Activated CD8-positive, alpha-beta memory T cell treated with anti-CD3 and anti-CD28 coated beads, Interleukin-2, amount 10 ng/mL, durations not matched to agents 7 days and 5 days (primary cell): ENCODE measurements at places on chromosomes 1 and 21.

GRCh38 chr1:32984455-32985171 is 20.0 kb upstream of the RNF19B start:
- peak; percentile 76 for DNase-seq

DNA sequence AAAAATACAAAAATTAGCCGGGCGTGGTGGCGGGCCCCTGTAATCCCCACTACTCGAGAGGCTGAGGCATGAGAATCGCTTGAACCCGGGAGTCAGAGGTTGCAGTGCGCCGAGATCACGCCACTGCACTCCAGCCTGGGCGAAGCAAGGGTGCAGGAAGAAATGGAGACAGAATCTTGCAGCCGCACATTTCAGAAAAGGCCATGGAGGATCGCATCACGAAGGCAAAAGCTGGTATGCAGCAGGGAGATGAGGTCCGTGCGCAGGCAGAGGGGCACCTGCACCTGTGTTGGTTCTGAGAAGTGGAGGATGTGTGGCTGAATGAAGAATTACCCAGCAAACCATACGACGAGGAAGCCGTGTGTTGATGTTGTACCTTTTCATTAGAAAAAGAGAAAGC is 53.0 kb upstream of the ABCG1 start:
- peak; percentile 19 for DNase-seq

DNA sequence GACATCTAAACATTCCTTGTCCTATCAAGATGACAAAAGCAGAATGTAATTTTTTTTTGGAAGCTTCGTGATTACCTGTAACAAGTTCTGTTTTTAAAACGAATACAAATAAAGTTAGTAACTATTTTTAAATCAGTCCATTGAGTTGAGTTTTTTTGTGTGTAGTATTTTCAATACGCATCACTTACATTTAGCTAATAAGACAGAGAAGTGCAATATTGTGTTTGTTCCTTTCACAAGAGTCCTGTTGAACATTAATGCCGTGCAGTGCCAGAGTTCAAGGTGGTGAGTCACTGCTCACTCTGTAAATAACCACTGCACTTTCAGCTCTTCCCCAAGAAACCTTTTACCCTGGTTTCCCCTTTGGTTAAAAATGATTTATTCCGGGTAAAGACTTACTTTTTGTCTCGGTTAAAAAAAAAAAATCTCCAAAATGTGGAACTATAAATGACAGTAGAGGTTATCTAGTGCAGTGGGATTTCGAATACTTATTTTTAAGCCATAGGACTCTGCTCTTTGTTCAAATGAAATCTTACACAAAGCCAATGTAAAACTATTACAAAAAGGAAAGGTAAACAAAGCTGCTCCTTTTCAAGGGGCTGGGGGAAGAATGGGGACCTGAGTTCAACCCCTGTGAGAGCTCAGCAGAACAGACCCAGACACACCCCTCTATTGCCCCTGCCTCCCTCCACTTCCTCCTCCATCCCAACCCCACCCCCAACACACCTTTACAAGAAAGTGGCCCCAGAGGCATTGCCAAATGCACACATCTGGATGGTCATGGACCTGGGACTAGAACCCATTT is 14.8 kb upstream of the NCMAP start:
- DNase-seq: peak; percentile 63

DNA sequence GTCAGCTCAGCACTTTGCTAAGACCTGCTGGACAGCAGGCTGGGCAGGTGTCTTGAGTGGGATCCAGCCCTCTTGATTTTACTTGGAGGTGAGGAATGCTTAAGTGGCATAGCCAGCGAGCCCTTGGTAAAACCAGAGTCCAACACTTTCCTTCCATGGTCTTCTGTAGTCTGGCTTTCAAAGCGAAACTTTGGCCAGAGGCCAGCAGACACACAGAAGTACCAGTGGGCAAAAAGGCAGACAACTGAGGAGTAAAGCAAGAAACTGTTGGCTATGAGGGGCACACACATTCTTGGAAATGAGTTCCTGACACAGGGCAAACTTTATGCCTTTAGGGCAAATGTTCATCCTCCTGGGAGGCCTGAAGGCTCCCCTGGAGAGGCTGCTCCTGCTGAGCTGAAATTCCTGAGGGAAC is 281.0 kb upstream of the POU3F1 start:
- DNase-seq: no peak

- no peak for DNase-seq
Measured at GRCh38 chr1:19138331-19138730, 71.7 kb downstream of the UBR4 start.

DNA sequence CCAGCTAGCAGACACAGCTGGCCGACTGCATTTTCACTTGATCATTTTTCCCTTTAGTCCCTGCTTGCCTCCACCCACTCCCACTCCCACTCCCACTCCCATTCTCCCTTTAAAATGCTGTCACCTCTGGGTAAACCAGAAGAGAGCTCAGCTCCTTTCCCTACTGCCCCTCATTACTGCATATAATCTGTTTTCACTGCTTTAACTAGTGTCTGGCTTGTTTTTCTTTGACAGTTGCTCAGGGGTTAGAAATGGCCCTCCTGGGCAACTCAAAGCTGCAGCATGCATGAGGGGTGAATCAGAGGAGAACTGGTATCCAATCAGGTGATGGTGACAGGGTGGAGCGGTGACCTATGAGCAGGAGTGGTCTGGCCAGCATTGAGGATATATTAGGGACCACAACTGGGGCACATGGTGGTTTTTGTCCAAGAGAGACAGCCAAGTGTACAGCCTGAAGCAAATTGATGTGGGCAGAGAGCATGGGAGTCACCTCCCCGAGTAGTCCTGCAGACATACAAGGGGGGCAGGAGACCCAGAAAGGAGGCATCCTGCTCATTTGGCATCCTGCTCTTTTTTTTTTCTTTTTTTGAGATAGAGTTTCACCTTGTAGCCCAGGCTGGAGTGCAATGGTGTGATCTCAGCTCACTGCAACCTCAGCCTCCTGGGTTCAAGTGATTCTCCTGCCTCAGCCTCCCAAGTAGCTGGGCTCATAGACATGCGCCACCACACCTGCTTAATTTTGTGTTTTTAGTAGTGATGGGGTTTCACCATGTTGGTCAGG is 42.6 kb upstream of the SRSF10 start:
- DNase-seq: no peak

- DNase-seq: no peak
Measured at GRCh38 chr1:189405419-189405818, 1072.2 kb downstream of the BRINP3 start.

- no peak for DNase-seq
Measured at GRCh38 chr1:56478734-56479133, 100.6 kb downstream of the PLPP3 start.

GRCh38 chr1:164755690-164756089 is 196.7 kb downstream of the PBX1 start:
- no peak for DNase-seq

GRCh38 chr1:154198756-154199562 is 7.1 kb upstream of the TPM3 start:
- DNase-seq: peak; percentile 58

DNA sequence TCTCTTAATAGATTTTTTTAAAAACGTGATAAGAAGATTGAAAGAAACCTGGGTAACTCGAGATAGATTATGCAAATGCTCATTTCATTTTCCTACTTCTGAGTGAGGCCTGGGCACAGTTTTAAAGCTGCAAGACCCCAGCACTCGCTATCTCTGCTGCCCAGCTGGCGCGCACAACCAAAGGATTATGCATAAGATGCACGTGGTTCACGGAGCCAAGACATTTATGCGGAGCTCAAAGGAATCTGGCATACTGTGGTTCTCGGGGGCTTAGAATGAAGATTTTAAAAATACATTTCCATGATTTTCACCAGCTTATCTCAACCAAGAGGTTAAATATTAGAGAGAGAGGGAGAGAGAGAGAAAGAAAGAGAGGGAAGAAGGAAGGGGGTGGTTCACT is 210.9 kb downstream of the DSCAM start:
- no peak for DNase-seq

DNA sequence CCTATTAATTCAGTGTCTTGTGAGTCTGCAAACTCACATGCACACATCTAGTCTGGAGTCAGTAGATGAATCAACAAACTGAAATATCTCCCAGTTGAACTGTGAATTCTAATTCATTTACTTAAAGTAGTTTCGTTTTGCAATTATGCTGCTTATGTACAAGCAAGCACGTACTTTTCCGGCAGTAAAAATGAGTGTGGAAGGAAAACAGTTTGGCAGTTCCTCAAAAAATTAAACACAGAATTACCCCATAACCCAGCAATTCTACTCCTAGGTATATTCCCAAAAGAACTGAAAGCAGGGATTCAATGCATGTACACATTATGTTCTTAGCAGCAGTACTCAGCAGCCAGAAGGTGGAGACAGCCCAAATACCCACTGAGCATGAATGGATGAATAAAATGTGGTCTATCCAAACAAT is 49.3 kb downstream of the GNB1 start:
- DNase-seq: no peak

GRCh38 chr1:87950369-87950768 is 621.7 kb downstream of the LMO4 start:
- no peak for DNase-seq

DNA sequence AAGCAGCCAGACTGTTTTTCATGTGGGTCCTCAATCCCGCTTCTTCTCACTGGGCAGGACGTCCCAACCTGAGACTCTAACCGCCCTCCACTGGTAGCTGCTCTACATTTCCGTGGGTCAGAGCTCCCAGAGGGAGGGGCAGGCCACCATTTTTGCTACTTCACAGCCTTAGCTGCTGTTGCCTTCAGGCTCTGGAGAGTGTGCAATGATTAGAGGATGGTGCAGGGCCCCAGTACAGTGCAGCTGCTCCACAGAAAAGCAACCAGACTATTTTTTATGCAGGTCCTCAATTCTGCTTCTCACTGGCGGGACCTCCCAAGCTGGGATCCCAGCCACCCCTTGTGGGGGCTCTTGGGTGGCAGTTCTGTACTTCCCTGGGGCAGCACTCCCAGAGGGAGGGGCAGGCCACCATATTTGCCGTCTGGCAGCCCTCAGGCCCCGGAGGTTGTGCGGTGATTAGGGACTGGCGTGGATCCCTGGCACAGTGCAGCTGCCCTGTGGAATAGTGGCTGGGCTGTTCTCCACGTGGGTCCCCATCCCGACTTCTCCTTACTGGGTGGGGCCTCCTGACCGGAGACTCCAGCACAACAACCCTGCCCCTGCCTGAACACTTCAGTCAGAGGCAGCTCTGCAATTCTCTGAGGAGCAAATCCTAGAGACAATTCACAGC is 647.6 kb upstream of the PKN2 start:
- DNase-seq: no peak

DNA sequence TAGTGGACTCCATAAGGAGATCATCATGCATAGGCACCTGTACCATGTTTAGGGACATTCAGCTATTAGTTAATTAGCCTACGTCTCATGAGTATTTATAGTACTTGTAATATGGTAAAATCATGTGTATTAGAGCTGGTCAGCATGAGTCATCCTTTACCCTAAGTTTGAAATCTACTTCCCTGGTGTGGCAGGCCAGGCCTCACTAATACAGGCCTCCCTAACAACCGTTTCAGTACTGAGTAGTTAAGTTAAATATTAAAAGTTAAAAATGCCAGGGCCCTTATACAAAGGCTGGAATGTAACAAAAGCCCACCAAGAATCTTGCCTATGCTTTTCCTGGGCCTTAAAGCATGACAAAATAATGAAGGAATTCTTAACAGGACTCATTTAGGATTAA is 356.3 kb upstream of the DPYD start:
- DNase-seq: no peak

DNA sequence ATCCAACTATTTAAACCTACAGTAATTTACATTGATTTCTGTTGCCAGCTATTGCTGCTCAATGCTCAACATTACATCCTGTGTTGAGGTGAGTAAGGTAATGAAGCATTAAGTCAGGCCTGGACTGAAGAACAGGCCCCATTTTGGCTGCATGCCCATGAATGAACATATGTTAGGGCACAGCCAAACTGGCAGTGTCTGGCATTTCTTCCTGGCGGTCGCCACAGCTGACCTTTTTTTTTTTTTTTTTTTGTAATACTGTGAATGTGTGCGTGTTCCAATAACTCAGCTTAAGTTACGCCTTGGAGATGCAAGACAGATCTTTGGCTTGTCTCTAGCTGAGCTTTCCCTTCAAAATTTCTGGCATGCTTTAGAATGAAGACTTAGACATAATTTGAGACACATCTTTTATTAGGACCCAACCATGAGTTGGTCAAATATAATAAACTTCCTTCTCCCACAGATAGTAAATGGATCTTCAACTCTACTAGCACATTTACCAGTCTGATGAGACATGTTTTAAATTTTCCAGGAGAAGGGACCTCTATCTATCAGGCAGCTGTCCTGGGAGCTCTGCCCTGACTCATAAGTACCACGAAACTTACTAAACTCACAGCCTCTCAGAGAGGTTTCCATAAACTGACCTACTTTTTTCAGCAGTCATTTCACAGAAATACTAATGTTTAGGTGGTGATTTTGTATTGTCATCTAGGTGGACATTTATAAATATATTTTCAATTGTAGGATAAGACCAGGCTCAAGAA is 341.1 kb upstream of the RUNX1 start:
- no peak for DNase-seq

DNA sequence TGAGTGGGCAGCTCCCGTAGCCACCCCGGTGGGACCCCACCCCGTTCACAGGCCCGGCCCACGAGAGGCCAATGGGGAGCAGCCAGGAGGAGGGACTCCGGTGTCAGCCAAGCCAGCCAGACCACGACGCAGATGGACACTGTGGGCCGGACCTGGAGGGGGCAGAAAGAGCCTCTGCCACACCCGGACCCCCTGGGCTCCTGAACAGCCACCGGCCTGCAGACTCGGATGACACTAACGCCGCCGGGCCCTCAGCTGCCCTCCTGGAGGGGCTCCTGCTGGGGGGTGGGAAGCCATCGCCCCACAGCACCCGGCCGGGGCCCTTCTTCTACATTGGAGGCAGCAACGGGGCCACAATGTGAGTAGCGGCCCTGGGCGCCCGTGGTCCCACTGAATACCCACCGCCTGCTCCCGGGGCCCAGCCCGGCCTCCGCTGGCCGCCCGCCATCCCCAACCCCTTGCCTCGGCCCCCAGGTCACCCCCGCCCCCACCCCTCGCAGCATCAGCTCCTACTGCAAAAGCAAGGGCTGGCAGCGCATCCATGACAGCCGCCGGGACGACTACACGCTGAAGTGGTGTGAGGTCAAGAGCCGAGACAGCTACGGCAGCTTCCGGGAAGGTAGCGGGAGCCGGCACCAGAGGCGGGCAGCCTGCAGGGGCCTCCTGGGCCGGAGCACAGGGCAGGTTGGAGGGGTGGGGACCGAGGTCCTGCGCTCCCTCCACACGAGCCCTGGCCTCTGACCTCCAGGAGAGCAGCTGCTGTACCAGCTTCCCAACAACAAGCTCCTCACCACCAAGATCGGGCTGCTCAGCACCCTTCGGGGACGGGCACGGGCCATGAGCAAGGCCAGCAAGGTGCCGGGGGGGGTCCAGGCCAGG is 6.5 kb downstream of the TTLL10 start:
- DNase-seq: no peak
